DMS53 (cell line): ENCODE measurements at places on chromosomes 1 and 21.

- peak; percentile 24 for DNase-seq
Measured at GRCh38 chr1:51648180-51649109, 31.6 kb downstream of the OSBPL9 start.

GRCh38 chr1:44489481-44489880, 84.4 kb downstream of the RNF220 start:
- no peak for DNase-seq

DNA sequence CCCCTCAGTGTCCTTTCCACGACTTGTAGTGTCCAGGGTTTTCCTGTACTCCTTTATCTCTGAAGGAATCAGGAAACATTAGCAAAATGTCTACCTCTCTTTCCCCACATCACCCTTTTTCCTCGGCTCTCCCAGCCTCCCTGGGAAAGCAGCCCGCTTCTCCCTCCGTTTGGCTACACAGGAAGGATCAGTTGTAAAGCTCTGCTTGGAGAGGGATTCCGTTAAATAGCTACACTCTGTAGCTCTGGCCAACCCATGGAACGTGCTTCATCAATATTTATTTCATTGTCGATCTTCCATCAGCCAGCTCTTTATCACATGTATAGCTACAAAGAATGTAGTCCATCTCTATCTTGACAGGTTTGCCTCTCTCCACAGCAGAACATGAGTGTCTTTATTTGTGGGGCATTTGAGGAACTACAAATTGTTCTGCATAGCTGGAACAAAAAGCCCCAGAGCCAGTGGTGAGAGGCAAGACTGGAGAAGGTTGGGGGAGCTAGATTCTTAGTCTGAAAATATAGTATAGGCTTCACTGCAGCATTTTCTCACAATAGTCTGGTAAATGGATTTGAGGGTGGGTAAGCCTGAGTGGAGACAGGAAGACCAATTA, 191.8 kb downstream of the SLC35F3 start:
- DNase-seq = no peak

GRCh38 chr1:189774721-189775287, 702.9 kb downstream of the BRINP3 start:
- peak; percentile 80 for DNase-seq
